Stimulated activated CD4-positive, alpha-beta T cell treated with anti-CD3 and anti-CD28 coated beads, TNF-alpha, amount 100 ng/mL, for 4 hours (primary cell): ENCODE measurements at places on chromosomes 2 and 18.

DNA sequence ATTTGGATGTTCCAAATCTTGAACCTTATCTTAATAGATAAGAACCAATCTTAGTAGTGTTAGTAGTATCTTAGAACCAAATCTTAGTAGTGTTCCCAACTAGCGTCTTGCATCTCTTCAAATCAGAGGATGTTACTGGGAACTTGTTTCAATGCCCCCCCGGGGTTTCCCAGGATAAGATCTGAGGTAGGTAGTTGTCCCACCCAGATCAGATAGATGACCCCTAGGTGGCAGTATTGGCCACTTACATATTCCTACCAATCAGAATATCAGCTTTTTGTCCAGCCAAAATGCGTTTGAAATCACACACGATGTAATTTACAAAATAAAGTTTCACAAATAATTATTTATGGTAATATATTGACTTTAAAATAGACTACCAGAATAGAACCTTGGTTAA lies 314.8 kb downstream of the MBD2 start:
- DNase-seq, result no peak

GRCh38 chr2:141055531-141055930 lies 1075.3 kb downstream of the LRP1B start:
- DNase-seq, result no peak

GRCh38 chr2:85019121-85019520 lies 48.2 kb downstream of the KCMF1 start:
- no peak for DNase-seq

GRCh38 chr2:128753800-128754199 lies 435.1 kb upstream of the HS6ST1 start:
- DNase-seq, result no peak

GRCh38 chr2:192286093-192286701 lies 91.5 kb upstream of the TMEFF2 start:
- no peak for DNase-seq

DNA sequence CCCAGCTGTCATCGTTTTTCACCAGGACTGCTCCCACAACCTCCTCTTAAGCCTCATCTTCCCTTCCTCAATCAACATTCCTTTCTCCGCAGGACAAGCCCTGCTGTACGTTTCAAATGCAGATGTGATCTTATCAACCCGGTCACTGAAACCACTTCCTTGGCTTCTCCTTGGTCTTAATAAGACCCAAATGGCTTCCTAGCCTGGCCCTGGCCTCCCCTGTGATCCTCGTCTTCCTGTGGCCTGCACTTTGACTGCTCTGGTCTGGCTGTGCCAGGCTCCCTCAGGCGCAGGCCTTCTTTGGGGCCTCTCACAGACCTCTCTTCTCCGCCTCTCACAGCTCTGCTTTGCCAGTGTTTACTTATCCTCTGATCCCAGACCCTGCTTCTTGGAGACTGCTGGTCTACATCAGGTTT lies 4.7 kb upstream of the ADNP2 start:
- DNase-seq, result no peak

DNA sequence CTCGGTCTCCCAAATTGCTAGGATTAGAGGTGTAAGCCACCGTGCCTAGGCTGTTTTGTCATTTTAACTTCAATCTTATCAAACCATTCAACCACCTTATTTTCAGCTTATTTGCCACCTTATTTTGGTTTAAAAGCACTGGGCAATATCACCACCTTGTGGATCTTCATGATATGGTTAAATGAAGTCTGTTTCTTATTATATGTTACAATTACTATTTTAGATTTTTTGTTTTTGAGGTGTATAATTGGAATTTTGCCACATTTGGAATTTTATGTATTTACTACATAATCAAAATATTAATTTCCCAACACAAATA lies 43.8 kb upstream of the SCN9A start:
- DNase-seq, result no peak

- no peak for DNase-seq
Observed at GRCh38 chr2:166775176-166775575, 113.1 kb upstream of the XIRP2 start.

DNA sequence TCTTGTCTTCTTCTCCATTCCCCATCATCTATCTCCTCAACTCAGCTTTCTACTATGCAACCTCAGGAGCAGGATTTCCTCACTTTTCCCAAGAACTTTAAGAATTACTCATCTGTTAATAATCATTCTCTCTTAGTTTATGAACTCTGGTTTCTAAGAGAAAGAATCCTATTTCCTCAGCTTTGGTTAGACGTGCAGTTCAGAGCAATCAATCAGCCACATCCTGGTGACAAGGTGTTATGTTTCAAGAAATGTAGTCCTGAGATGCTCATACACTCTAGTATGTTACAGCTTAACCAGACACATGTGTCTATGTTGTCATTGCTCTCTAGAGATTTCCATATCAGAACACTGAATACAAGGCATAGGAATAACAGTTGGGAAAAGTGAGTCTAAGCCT lies 277.9 kb downstream of the MBD2 start:
- no peak for DNase-seq

DNA sequence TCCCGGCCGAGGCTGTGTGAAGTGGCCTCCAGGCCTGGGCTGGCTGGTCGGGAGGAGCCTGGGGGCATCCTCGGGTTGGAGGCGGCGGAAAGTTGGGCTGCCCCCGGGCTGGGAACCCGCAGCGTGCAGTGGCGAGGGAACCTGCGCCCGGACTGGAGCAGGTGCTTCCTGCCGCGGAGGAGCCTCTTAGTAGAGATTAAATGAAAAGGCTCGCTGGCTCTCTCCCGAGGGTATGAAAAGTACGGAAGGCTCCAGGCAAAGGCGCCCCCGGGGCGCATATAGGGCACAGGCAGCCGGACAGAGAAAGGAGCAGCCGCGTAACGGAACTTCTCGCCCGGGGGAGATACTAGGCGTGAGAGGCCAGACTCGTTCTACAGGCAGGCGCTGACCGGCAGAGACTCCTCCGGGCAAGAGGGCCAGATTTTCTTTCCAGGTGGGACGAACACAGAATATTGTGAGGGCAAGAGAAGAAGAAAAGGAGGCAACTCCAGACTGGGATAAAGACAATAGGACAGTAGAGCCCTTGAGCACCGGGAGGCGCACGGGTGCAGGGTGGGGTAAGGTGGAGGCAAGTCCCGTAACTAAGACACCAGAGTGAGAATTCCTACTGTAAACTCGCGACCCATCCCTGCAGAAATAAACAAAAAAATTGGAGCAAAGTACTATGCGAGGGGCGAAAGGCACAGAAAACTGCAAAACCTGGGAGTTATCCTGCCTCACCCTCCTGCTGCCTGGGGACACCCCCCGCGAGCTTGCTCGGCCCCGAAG lies 816 bp downstream of the CDH2 start:
- DNase-seq, result no peak

DNA sequence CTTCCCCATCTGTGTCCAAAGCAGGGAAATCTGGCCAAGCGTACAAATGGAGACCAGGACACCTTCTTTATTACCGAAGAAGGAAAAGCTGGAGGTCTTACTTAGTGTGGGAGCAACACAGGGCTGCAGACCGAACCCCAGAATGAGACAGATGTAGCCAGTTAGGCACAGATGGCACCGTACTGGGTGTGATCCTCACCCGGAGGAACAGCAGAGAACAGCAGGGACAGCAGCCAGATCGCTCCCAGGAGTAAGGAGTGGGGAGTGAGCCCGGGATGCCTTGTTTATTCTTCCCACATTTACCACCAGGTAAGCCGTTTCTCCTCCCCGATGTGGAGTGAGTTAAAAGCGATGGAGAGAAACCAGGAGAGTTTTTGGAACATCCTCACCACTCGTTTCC lies 150.7 kb upstream of the SPRED2 start:
- DNase-seq, result no peak

GRCh38 chr2:233845301-233846060 lies 8.9 kb downstream of the HJURP start:
- no peak for DNase-seq

- no peak for DNase-seq
Observed at GRCh38 chr2:124882423-124882822, 857.3 kb downstream of the CNTNAP5 start.

DNA sequence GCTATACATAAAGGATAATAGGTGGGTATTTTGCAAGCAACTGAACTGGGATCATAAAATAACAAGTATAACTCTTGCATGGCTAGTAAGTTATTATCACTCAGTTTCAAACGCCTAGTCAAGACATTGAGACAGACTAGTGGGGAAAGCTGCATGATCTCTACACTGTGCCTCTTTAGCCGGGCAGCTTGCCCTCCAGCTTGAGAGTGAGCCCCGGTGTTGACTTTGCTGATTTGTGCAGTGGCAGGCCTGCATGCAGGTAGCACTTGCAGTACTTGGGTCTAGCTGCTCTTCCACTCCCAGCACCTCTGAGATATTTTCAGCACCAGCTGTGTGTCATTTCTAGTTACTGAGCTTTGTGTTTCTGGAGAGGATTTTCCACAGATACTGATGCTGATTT lies 118.8 kb upstream of the DAPL1 start:
- DNase-seq, result no peak

DNA sequence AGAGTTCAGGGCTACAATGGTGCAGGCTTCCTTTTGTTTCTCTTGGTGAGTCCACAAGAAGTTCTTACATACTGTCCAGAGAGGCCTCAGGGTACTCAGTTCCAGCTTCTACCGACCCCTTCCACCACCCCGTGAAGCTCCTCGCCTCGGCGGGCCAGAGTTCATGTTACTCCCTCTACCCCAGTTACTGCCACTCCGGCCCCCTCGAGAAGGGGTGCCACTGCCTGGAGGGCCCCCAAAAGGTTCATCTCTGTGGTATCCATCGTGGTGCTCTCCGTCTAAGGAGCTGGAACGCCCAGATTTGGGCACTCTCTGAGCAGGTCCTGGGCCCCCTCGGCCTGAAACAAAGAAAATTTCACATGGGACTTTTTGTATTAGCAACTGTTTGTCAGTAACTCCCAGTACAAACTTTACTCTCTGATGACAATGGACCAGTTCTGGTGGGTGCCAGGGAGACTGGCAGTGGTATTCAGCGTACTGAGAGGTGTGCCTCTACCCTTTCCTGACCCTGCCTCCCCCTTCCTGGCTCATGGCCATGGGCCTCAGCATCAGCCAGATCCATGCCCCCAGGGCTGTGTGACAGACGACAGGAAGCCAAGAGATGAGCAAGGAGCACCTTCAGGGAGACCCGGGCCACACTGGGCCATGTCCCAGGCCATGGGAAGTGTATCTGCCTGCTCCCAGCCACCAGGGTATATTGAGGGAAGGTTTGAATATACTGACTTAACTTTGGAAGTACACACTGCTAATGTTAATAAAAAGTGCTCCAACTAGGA lies 5.1 kb downstream of the SFT2D3 start:
- DNase-seq, result no peak

DNA sequence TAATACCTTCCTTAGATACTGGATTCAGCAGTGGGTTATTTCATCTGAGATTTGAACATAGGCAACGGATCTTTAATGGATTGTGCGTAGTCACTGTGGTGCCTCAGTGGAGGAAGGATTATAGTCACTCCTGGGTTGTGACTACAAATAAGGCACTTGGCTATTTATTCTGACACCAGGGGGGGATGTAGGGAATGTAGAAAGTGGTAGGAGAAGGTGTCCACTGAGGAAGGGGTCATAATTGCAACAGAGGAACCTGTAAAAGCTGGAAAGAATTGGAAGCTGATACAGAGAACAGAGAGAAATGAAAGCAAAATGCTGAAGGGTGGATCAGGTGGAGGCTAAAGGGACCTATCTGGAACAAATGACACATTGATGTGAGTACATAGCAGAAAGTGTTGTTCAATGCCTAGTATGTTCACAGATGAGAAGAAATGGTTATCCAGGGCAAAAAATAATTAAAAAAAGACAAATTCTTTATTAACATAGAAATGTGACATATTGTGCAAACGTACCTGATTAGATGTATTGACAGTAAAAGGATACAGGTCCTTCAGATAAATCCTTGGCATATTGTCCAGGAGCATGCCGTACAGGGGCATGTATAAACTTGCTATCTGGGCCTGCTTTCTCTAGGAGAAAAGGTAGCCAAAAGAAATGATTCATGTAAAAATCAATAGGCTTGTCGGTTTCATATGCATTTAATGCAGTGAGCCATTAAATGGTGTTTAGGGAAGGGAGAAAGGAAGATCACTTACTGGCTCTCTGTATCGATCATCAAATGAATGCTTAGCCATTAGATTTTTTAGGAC lies 91.2 kb upstream of the CCDC195 start:
- DNase-seq, result no peak

- no peak for DNase-seq
Observed at GRCh38 chr2:235567842-235568241, 74.0 kb downstream of the AGAP1 start.

GRCh38 chr2:71846669-71847291 lies 300.9 kb downstream of the CYP26B1 start:
- DNase-seq, result no peak

GRCh38 chr2:56231361-56231760 lies 47.6 kb downstream of the CCDC85A start:
- no peak for DNase-seq

GRCh38 chr18:58391231-58391825 lies 237.6 kb downstream of the ALPK2 start:
- DNase-seq, result no peak

DNA sequence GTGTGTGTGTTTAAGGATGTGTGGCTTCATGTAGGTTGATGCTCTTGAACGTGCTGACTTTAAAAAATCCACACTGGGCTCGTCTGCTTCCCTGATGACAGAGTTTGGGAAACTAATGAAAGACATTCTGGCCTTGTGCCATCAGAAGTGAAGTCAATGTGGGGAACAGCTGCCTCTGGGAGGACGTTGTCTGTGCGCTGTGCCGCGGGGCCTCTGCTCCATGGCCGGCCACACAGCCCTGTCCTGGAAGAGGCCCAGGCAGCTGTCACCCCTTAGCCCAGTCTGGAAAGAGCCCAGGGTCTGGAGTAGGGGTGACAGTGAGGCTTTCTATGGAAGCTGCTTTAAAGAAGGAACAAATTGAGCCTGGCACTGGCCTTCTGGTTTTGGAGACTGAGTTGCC lies 155.8 kb downstream of the SH3RF3 start:
- no peak for DNase-seq

- no peak for DNase-seq
Observed at GRCh38 chr2:177322801-177323261, 58.3 kb upstream of the NFE2L2 start.

- no peak for DNase-seq
Observed at GRCh38 chr18:49030692-49031443, 80.1 kb upstream of the SMAD7 start.

- no peak for DNase-seq
Observed at GRCh38 chr2:85827879-85828569, 60.8 kb downstream of the ST3GAL5 start.

GRCh38 chr2:238582159-238582558 lies 155.4 kb downstream of the ASB1 start:
- no peak for DNase-seq

GRCh38 chr2:201956361-201956760 lies 77.3 kb upstream of the FZD7 start:
- no peak for DNase-seq

- no peak for DNase-seq
Observed at GRCh38 chr2:122682356-122682755, 926.9 kb downstream of the TSN start.

GRCh38 chr2:217360781-217361482 lies 501.1 kb upstream of the TNP1 start:
- no peak for DNase-seq

DNA sequence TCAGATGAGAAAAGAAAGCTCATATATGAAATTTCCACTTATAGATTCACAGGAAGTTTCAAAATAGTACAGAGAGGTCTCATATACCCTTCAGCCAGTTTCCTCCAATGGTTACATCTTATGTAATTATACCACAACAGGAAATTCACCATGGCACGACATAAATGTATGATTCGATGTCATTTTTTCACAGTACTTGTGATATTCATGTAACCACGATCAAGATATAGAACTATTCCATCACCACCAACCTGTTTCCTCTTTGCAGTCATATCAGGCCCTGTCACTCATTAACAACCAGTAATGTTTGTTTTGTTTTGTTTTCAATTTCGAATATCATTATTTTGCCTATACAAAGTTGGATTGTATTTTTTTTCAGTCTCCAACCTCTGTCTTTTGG lies 314.3 kb upstream of the POU3F3 start:
- no peak for DNase-seq
